ENCODE measurements at places on chromosomes 1 and 21. TPM values are rescaled to one million over a fixed set of nuclear protein-coding genes. Genes with fewer than 3 reads are reported as not detected.
A peak's percentile ranks its signal among the peaks of the same experiment; 100 is the strongest.

DNA sequence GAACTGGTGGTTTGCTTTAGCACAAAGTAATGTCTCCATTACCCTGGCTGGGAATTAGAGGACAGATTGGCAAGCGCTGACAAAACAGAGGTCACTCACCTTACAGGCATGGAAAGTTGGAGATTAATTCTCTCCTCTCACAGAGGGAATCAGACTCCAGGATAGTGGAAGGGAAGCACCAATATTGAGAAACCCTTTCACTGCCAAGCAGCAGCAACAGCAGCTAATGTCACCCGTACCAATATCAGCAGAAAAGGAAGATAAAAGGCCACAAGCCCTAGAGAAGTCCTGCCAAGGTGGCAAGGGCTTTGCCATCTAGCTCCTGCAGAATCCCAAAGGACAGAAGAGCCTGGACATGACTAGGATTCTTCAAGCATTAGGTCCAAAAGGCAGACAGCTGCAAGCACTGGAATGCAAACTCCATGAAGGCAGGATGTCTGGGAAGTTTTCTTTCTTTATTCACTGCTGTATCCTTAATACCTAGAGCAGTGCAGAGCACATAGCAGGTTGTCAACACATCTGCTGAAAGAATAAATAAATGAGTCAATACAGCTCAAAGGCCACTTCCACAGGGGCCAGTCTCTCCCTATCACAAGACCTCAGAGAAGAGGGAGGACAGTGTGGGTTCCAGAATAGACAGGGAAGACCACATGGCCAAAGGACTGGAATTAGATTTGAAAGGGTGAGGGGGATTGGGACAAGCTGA lies 57.2 kb downstream of the ERI3 start:
- no peak for DNase-seq

DNA sequence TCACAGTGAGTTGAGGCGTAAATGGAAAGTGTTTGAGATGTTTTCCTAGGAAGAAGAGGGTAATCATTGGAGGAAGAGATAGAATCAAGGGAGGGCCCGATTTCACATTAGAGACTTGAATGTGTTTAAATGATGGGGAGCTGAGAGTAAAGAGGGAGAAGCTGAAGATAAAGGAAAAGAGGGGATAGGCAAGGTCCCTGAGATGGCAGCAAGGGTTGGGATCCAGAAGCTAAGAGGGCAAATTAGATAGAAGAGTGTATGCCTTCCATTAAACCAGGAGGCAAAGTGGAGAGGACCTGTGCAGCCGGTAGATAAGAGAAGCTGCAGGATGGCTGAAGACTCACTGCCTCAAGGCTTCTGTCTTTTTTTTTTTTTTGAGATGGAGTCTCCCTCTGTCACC lies 21.6 kb upstream of the CSF1 start:
- DNase-seq: no peak

DNA sequence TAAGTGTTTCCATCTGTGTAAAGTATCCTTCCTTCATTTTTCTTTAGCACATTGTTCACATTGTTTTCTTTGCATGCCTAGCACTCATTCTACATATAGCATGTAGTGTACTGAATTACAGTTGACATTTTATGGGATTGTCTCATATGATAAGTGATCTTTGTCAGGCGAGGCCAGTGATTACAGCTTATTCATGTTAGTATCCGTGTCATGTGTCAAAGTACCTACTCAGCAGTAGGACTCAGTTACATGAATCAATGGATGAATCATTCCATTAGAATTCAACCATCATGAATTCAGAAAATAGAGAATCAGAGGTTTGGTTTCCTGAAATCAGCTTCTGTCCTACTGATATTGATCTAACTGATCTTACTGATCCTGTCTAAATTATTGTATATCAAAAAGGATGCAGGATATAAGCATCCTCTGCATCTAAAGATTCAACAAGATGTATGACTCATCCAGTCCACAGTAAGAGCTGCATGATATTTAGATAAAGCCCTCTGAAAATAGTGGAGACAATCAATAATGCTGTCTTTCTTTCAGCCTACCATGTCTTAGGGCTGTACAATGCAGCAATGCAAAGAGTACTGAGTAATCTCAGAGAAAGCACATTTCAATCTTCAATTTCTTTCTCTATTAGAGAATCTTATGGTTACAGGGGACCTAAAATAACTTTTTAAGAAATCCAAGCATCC lies 20.7 kb upstream of the HRNR start:
- no peak for DNase-seq

GRCh38 chr1:204487256-204487615 lies 7.4 kb downstream of the PIK3C2B start:
- no peak for DNase-seq

DNA sequence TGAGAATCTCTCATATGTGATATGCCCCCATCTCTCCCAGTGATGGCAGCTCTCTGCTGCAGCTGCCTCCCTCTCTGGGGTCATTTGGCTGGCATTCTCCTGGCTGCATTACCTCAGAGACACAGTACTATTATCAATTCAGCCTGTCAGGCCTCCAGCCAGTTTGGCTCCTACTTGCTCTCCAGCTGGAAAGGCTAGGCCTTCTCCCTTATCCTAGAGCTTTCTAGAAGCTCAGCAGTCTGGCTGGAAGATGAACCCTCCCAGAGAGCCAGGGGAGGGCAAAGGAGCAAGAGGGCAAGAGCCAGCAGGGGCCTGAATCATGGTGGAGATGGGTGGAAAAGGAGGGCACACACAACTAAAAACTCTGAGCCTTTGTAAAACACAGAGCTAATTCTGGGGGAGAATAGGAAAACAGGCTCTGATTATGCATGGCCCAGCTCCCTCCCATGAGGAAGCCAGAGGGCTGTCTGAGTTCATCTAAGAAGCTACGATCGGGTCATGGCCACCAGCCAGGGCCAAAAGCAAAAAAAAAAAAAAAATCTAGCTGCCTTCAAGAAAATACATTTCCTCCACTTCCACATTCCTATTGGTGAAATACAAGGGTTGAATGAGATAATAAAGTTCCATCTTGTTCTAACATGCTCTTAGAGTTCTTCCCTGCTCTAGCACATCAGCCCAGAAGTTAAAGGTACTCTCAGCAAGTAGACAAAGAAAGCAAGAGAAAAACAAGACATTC lies 8.8 kb downstream of the LAMB3 start:
- no peak for DNase-seq

GRCh38 chr21:15706696-15707095 lies 23.1 kb upstream of the USP25 start:
- no peak for DNase-seq

- DNase-seq: no peak
Observed at GRCh38 chr1:98705591-98705990, 44.1 kb downstream of the SNX7 start.

DNA sequence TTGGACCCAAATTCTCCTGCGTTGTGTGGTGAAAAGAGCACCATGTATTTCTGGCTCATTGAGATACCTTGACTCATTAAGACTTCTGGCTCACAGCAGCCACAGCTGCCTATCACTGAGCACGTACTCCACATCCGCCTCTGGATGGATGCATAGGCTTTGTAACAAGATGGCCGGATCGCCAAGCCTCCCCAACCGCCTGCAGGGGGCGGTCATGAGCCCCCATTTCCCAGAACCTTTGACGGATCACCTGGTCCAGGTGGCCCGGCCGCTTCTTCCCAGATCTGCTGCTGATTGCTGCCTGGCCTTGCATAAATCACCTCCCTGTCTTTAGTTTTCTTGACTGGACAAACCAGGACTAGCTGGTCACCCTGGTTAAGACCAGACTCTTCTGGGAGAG lies 156.5 kb upstream of the KLHDC7A start:
- DNase-seq: no peak

GRCh38 chr1:68144856-68145255 lies 87.5 kb downstream of the WLS start:
- no peak for DNase-seq

DNA sequence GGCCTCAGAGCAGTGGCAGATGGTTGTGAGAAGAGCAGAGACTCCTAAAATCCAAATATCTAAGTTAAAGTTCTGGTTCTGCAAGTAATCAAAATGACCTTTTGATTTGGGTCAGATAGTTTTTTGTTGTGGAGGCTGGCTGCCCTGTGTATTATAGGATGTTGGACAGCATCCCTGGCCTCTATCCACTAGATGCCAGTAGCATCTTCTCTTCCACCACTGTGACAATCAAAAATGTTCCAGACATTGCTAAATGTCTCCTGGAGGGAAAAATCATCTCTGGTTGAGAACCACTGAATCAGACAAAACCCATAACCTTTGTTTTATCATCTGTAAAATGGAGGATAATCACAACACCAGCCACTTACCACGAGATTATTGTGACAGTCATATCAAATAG lies 5.9 kb upstream of the DPT start:
- DNase-seq: no peak

GRCh38 chr1:65470766-65471165 lies 50.3 kb downstream of the LEPR start:
- no peak for DNase-seq

DNA sequence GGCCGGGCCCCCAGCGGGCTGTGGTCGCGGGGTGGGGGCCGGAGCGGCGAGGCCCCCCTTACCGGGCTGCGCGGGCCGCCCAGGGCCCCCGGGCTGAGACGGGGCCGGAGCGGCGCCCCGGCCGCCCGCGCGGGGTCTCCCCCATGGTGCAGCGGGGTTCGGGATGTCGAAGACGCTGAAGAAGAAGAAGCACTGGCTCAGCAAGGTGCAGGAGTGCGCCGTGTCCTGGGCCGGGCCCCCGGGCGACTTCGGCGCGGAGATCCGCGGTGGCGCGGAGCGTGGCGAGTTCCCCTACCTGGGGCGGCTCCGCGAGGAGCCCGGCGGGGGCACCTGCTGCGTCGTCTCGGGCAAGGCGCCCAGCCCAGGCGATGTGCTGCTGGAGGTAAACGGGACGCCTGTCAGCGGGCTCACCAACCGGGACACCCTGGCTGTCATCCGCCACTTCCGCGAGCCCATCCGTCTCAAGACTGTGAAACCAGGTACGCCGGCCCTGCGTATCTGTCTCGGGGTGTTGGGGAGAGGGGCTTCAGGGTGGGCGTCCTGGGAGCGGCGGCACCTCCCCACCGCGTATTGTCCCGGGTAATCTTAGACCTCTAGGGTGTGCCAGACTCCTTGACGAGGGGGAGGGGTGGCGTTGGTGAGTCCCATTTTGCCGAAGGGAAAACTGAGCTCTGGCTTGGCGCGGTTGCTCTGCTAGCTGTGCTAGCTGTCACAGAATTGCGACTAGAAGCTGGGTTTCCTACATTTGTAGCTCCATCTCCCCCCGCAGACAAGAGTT lies 745 bp downstream of the MAGI3 start:
- DNase-seq: peak; percentile 18

DNA sequence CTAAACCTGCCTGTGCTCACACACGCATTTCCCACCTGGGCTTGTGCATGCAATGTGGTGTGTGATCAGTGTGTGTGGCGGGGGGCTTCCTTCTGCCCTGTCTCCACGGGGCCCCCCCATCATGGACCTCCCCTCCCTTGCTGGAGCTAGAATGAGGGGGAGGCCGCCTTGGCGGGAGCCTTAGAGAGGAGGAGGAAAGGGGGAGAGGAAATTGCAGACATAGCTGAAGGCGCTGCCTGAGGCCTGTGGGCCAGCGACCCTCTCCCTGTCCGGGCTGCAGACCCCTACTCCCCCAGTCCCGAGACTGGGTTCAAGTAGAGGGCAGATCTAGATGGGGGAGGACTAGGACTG lies 883 bp upstream of the EVA1B start:
- no peak for DNase-seq

DNA sequence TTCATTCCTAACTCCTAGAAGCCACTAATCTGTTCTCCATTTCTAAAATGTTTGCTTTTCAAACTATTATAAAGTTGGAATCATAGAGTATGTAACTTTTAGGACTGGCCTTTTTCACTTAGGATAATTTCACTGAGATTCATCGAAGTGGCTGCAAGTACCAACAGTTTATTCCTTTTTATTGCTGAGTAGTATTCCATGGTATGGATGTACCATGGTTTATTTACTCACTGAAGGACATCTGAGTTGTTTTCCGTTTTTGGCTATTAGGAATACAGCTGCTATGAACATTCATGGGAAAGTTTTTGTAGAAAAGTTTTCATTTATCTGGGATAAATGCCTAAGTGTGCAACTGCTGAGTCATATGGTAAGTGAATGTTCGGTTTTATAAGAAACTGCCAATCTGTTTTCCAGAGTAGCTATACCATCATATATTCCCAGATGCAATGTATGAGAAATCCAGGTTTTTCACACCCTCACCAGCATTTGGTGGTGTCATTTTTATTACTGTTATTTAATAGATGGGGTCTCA lies 66.3 kb downstream of the SLC27A3 start:
- DNase-seq: no peak

- no peak for DNase-seq
Observed at GRCh38 chr1:53614231-53615021, 124.5 kb downstream of the GLIS1 start.

DNA sequence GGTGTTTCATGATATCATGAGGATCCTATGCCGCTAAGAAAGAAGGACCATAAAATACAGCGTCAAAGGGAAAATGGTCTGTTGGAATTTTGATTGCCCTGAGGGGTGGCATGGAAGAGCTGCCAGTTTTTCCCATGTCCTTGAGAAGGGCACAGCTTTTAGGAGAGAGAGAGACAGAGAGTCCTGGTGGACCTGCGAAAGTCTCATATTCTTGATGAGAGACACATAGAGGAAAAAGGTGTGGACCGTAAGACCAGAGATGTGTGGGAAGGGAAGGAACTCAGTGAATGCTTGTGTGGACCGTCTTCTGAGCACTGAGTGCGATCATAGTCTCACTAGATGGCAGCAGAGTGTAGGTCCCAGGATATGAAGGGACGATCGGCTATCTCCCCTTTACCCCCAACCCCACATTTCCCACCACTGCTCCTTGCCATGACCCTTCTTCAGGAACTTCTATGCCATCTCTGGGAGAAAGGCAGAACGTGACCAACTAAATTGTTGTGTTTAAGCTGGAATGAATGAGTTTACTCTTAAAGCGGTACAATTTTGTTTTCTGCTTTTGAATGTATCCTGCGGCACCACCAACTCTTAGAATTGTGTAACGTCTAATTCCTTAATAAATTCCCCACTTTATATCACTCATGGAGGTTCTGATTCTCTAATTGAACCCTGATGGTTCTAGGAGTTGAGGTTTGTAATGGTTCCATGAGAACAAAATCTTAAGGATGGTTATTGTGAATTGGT lies 117.7 kb downstream of the CTH start:
- no peak for DNase-seq

- DNase-seq: peak; percentile 84
Observed at GRCh38 chr1:6603915-6604558, 1.4 kb upstream of the KLHL21 start.

GRCh38 chr1:5552787-5553484 lies 439.3 kb downstream of the NPHP4 start:
- no peak for DNase-seq

DNA sequence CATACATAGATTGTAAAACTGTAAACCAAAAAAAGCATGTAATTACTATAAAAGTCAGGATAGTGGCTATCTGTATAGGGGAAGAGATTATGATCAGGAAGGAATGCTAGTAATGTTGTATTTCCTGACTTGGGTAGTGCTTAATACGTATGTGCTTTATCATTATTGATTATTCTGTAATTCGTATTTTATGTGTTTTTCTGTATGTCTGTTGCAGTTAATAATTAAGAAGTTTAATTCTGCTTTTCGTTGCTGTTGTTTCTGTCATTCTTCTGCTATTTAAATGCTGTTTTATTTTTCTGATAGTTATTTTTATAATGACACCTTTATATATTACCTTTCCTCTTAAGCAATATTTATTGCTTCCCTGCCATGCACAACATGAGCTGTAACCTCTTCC lies 29.3 kb upstream of the TRIM33 start:
- no peak for DNase-seq

CFAP74 gene
- total RNA-seq: not detected

ZNF593OS gene
- 0.66 TPM for total RNA-seq

IGSF9 gene
- 0.10 TPM for total RNA-seq

OLFML2B gene
- 3.7 TPM for total RNA-seq

OR2T2 gene
- not detected for total RNA-seq

CD53 gene
- total RNA-seq: 7.3 TPM
